Activated CD4-positive, alpha-beta T cell treated with anti-CD3 and anti-CD28 coated beads, Interleukin-2, amount 50 U/mL, for 48 hours (primary cell): ENCODE measurements at places on chromosomes 2 and 18.

GRCh38 chr2:61335187-61335586, 135.7 kb downstream of the USP34 start:
- DNase-seq: no peak

DNA sequence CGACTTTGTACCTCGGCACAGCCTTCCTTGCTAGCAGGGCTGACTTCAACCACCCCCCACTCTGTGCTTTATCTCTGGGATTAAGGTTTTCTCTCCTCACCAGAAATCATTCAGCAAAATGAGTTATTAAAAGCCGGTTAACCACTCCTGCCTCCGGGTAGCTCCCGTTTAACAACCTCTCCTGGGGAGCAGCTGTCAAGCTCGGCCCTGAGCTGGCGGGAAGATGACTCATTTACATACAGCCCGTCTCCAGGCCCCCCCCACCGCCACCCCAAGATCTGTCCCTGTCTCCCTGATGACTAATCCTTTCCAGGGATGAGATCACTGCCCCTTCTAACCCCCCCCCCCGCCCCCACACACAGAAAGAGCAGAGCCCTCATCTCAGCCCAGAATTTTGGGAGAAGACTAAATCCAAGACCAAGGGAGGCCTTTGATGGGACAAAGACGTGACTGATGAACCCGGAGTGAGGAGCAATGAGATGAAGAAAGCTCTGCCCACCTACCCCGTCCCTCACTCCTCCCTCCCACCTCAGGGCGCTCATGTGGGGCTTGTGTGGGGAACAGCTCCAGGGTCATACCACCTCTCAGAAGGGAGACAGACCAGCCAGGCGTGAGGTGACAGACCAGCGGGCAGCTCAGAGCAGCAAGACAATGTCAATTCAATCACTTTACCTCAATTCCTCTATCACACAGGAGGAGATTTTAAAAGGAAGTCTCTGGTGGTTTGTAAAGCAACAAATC, 131.4 kb downstream of the MSH2 start:
- DNase-seq: peak; percentile 10

DNA sequence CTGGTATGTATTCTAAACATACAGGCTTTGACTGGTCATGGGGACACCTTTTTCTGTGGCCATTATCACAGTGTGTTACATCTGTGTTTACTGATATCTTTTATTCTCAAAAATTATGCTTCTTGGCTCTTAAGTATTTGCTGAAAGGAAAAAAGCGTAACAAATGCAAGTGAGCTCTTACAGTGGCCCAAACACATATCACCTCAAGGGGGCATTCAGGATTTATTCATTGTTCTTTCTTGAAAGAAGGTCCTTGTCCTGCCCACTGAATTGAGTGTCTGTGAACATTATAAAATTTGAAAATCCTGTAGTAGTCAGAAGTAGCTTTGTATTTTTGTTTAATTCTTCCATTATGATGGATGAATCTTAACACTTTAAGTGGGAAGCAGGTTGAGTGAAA, 454.5 kb downstream of the XIRP2 start:
- DNase-seq: no peak

DNA sequence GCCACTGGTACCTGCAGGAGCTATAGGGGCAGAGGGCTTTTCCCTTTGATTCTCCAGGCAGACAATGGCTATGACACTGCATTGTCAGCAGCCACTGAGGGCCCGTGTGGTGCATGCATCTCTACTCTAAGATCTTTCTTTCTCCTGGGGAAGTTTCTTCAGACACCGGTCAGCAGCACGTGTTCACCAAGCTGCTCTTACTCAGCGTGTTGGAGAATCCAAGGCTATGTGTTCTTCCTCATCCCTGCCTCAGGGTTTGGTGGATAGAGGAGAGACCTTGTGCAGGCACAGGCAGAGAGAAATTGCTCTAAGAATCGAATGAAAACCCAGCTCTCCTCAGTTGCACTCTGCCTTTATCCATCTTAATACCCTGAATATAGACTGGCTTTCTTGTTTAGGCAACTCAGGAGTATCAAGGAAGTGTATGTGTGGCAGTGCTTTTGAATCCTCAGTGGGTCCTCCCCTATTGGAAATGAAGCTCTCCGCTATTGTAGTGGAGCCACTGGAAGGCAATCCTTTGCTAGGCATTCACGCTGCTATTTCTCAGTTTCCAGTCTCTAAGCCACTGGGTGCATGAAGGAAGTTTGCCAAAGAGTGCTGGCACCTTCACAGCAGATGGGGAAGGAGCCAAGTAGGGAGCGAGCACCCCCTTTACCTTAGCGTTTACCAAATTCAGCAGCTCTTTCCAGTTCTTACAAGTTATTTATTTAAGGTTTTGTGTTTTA, 86.9 kb upstream of the EML6 start:
- no peak for DNase-seq

- DNase-seq: no peak
These were observed 830 bp upstream of the MERTK start for GRCh38 chr2:111897630-111897923.

GRCh38 chr18:58114766-58115165, 70.7 kb downstream of the NEDD4L start:
- DNase-seq: no peak

GRCh38 chr2:43885132-43885632, 46.4 kb downstream of the ABCG8 start:
- no peak for DNase-seq

DNA sequence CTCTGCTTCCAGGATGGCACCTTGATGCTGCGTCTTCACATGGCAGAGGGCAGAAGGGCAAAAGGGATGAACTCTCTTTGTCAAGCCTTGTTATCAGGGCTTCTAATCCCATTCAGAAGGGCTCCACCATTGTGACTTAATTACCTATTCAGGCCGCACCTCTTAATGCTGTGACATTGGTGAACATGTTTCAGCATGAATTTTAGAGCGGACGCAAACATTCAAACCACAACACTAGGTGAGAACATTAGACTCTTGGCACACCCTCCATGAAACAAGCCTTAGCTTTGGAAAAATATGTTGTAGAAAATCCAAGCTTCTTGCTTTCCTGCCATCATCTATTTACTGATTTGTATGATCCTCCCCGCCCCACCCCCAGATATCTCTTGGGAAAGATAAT, 17.9 kb downstream of the DAW1 start:
- no peak for DNase-seq

- no peak for DNase-seq
These were observed 100.2 kb downstream of the LRRTM4 start for GRCh38 chr2:77421971-77422370.

DNA sequence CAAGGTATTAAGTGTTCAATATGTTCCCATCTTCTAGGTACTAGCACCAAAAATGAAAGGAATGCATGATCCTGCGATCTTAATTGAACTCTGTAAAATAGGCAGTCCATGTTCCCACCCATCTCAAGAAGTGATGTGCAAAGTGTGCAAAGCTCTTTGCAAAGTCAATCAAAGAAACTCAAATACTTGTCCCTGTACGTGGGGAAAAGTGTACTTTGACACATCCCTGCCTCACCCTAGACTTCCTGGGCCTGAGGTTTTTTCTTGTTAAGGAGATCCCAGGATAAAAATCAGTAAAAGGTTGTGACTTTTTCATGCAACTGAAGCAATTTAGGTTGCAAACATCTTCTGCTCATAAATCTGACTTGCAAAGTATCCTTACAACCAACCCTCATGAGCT, 25.3 kb downstream of the HNRNPA3 start:
- no peak for DNase-seq

DNA sequence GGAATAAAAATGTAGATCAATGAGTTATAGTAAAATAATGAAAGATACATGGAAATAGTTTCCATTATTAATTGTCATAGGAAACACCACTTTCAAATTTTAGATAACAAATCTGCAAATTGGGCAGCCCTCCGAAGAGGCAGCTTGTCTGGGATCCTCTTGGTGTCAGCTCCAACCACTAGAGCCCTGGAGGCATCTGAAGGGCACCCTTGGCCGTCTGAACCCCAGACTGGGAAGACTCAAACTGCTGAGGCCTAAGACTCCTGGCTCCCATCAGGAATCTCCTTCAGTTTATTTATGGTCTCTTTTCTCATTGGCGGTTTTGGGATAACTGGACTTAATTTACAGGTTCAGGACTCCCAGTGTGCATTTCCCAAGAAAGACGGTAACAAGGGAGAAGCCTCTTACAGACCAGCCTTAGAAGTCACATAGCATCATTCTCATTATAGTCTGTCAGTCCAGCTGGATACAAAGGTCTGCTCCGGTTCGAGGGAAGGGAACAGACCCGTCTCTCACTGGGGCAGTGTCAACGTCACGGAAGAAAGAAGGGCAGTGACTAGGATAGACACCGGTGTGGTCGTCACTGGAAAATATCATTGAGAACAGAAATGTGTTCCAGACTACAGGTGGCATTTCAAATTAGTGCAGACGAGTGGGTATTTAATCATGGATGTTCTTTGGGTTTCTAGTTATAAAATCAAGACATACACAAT, 390.7 kb upstream of the NETO1 start:
- no peak for DNase-seq

DNA sequence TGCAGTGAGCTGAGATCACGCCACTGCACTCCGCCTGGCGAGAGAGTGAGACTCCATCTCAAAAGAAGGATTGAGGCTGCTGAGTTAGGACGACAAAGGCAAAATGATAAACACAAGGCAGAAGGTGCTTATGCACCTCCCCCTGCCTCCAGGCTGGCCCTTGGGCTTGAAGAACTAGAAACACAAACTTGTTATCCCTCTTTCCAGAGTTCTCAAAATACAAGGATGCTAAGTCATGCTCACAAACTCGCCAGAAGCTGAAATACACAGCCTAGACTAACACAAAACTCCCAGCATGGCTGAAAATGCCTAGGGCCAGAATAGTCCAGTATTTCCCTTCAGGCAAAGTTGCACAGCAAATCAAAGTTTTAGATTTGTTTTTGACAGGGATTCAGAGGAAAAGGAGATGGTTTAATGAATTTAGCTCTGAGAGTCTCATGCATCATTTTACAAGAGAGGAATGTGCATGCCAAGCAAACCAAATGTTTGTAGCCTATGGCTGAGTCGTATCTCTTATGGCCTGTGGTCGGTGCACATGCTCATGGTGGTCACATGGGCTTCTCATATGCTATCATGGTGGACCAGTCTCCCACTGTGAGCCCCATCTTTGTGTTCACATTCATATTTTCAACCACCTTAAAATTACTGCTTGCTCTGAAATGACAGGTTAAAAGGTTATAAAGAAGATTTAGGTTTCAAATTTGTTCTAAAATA, 16.2 kb upstream of the MREG start:
- DNase-seq: no peak

GRCh38 chr2:204051984-204052556, 115.5 kb downstream of the ICOS start:
- no peak for DNase-seq

DNA sequence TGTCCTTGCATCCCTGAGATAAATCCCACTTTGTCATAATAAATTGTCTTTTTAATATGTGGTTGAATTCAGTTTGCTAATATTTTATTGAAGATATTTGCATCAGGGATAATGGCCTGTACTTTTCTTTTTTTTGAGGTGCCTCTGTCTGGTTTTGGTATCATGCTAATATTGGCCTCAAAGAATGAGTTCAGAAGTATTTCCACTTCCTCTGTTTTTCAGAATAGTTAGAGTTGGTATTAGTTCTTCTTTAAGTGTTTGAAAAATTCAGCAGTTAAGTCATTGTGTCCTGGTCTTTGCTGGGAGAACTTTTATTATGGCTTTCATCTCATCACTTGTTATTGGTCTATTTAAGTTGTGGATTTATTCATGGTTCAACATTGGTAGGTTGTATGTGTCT, 464.1 kb upstream of the CRIM1 start:
- no peak for DNase-seq

GRCh38 chr2:150944315-150944714, 317.3 kb downstream of the RBM43 start:
- no peak for DNase-seq

DNA sequence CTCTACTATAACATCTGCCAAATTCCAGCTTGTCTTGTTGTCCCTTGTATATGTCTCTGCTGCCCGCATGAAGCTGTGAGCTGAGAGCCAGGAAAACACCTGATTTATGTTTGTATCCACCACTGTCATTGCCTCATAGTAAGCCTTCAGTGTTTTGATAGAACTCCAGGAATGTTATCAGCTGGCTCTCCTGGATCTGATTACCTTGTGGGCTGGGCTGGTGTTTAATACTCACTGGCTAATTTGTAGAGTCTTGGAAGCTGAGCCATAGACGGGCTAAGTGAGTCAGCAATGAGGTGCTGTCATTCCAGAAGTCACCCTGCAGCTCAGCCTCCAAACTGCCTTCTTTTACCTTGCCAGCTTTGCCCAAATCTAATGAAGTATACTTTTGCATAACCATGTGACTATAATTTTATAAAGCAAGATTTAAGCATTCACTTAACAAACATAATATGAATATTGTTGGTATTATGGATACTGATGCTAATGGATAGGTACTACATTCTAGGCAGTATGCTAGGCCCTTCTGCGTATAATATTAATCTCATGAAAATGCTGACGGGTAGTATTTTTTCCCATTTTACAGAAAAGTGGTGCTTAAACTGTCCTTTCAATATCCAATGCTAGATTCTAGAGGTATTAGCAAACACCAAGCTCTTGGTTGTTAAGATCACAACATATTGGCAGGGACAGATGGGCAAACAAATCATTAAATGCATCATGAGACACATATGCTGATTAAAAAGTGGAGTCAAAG, 62.7 kb upstream of the GATA6 start:
- no peak for DNase-seq

GRCh38 chr2:89829828-89830227, 1138.4 kb downstream of the RPIA start:
- no peak for DNase-seq

DNA sequence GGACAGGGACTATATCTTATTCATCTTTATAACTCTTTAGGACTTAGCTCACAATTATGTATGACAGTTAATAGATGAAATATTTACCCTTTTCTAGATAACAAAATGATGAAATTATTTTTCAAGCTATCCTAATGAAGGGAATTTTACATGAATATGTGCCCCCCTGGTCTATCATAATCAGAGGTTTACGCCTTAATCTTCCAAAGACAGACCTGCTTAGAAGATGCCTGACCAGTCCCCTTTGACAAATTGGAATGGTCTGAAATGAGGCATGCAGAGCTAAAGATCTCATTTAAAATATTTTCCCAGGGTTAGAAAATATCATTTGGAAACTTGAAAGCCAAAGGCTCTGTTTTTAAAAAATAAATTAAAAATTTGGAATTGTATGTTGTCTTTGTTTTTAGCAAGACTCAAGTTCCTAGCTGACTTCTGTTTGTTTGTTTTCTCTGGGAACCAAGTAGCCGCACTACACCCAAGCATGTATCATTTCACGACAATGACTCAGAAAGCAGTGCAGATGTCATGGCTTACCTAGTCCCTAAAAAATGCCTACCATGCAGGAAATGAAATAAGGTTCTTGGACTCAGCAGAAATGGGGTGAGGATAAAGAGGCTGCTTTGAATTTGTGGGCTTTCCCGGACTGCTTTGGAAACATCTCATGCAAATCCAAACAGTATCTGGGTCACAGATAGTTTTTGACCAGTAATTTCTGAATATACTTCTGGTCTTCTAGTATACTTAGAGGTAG, 162.1 kb downstream of the ZEB2 start:
- DNase-seq: peak; percentile 21

- no peak for DNase-seq
These were observed 58.2 kb upstream of the PKDCC start for GRCh38 chr2:41989501-41990180.
